RWPE2 (cell line): ENCODE measurements at places on chromosomes 16 and 17.

- no peak for DNase-seq
These were observed 14.7 kb downstream of the RFFL start for GRCh38 chr17:35048685-35049379.

DNA sequence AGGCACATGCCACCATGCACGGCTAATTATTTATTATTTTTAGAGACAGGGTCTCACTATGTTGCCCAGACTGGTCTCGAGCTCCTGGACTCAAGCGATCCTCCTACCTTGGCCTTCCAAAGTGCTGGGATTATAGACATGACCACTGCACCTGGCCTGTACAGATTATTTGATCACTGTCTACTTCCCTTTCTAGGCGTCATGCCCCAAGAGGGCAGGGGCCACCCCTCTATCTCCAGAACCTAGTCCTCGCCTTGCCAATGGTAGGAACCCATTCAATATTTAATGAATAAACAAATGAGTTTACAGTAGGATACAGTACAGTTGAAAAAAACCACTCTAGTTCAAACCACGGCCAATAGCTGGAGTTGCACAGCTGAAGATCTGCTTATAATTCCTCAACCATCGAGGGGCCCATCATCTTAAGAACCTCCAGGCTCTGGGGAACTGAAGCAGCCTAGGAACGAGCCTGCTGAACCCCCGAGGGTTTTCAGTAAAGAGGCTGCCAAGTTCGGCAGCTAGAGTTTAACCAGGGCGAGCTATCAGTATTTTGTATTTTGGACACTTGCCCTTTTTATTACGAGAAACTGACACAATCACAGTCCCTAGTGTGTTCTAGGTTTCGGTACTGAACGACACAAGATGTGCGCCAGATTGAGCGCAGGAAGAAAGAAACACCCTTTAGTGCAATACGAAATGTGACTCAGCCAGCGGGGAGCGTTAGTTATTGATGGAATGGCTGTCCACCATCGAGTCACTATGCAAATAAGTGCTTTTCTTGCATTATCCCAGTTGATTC, 14.6 kb downstream of the ADCY9 start:
- no peak for DNase-seq

GRCh38 chr17:7114875-7115614, 423 bp upstream of the ASGR2 start:
- DNase-seq: no peak

DNA sequence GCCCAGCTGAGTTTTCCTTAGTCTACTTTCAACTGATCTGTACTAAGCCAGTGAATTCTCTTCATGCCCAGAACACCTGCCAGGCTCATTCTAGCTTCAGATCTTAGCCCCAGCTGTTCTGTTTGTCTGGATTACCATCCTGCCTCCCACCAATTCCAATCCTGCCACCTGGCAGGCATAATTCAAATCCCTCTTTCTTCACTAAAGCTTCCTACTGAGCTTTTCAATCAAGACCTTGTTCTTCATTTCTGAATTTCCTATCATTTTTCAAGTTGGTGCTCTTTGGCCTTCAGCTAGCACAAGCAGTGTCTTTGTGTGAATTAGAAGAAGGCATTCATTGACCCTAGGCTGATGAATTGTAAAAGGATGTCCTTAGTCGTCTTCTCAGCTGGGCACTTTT, 357.6 kb downstream of the UTP18 start:
- DNase-seq: no peak

- no peak for DNase-seq
These were observed 41.3 kb downstream of the TBX21 start for GRCh38 chr17:47774331-47774730.

- no peak for DNase-seq
These were observed 8.7 kb downstream of the SLC46A1 start for GRCh38 chr17:28397275-28397674.

GRCh38 chr17:11797803-11798202, 199.5 kb downstream of the ZNF18 start:
- no peak for DNase-seq

DNA sequence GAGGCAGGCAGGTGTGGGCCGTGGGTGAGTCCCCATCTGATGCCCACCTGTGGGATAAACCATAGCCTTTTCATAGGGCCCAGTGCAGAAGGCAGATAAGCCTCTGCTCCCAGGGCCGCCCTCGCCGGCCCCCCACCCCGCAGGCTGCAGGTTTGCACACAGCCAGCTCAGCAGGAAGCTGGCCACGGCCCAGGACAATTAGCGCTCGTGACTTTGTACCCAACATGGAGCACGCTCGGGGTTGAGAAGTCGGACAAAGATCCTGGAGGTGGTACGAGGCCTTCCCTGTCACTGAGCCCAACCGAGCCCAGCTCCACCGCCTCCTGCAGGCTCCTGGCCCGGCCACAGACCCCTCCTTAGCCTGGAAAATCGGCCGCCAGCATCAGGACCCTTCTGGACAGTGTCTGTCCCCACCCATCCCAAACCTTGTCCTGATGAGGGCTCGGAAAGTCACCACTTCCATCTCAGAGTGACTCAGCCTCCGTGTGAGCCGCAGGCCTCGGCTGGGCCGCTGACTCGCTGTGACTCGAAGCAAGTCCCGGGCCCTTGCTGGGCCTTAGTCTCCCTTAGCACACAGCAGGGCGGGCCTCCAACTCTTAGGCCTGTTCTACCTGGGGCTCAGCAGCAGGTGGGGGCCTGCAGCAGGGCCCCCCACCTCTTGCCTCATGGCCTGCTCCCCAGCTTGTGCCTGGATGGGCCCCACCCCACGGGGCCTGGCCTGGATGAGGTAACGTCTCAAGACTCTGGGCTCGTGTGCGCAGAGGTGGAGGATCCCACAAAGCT, 22.7 kb downstream of the FAM83G start:
- DNase-seq: no peak

GRCh38 chr17:28494445-28495188, 11.5 kb upstream of the FOXN1 start:
- peak; percentile 70 for DNase-seq

- no peak for DNase-seq
These were observed 356.7 kb downstream of the SOX9 start for GRCh38 chr17:72477491-72477890.

- no peak for DNase-seq
These were observed 13.8 kb downstream of the RIPOR1 start for GRCh38 chr16:67542464-67542863.

DNA sequence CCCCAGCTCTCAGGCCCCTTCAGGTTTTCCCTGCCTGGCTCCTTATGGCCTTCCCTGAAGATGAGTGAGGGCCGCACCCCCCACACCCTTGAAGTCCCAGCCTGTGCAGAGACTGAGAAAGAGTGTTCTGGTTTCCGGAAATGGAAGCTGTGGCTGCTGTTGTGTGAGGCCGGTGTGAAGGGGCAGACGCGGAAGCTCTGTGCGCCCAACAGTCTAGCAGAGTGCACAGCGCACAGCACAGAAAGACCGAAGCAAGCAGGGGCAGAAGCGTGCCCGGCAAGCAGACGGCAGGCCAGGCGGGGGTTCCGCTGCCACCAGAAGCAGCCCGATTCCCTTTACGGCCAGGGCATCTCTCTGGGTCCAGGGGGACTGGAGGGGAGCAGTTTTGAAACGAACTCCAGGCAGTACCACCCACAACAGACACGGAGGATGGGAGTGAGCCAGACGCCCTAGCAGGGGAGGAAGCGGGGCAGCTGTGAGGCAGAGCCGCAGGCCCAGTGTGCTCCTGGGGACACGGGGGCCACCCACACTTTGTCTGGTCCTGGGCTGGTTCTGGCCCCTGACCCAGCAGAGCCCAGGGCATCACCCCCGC, 16.7 kb downstream of the TPSG1 start:
- DNase-seq: no peak

- no peak for DNase-seq
These were observed 751 bp upstream of the DOC2B start for GRCh38 chr17:182050-182751.

- no peak for DNase-seq
These were observed 124.2 kb downstream of the PARN start for GRCh38 chr16:14505846-14506245.

- no peak for DNase-seq
These were observed 9.7 kb upstream of the SLC35B1 start for GRCh38 chr17:49717371-49717861.
